ENCODE measurements at places on chromosomes 1 and 21. TPM values are rescaled to one million over a fixed set of nuclear protein-coding genes. Genes with fewer than 3 reads are reported as not detected.

Gene HMGCS2
- not detected for total RNA-seq

Gene CYYR1
- not detected for total RNA-seq

Gene IGFN1
- under 0.01 TPM for total RNA-seq

Gene C4BPB
- total RNA-seq = 2.4 TPM

Gene ZNF678
- 8.0 TPM for total RNA-seq
